Sigmoid colon (tissue), 7 donors: ENCODE measurements at places on chromosomes 7 and 10. TPM values are rescaled to one million over a fixed set of nuclear protein-coding genes. Genes with fewer than 3 reads are reported as not detected.
A peak's percentile ranks its signal among the peaks of the same experiment; 100 is the strongest.

The FRMPD2 gene
- not detected for total RNA-seq

The WBP1L gene
- 90.3 TPM for total RNA-seq

The CUBN gene
- 1.3 TPM for total RNA-seq

DNA sequence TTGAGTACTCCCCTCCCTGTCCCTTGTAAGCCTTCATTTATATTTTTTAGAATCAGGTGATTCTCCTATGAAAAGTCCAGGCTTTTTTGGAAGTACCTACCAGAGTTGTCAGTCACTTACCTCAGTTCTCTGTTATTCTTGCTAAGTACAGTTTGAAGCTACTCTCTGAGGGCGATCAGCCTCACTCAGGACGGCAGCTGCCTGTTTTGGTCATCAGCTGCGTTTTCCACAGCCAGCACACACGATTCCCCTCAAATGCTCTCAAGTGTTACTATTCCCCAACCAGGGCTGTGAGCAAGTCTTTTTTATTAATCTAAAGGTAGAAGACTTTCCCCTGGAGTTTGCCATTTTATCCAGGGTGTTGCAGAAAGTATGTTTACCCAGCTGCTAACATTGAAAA, 328.6 kb downstream of the SUGCT start:
- DNase-seq: no peak
- H3K4me1 ChIP-seq: peaks cover 32% of the 10 kb centered on the region
- no peak overlapping the region for H3K4me3 ChIP-seq
- no peaks in the 10 kb centered on the region for H3K27me3 ChIP-seq

DNA sequence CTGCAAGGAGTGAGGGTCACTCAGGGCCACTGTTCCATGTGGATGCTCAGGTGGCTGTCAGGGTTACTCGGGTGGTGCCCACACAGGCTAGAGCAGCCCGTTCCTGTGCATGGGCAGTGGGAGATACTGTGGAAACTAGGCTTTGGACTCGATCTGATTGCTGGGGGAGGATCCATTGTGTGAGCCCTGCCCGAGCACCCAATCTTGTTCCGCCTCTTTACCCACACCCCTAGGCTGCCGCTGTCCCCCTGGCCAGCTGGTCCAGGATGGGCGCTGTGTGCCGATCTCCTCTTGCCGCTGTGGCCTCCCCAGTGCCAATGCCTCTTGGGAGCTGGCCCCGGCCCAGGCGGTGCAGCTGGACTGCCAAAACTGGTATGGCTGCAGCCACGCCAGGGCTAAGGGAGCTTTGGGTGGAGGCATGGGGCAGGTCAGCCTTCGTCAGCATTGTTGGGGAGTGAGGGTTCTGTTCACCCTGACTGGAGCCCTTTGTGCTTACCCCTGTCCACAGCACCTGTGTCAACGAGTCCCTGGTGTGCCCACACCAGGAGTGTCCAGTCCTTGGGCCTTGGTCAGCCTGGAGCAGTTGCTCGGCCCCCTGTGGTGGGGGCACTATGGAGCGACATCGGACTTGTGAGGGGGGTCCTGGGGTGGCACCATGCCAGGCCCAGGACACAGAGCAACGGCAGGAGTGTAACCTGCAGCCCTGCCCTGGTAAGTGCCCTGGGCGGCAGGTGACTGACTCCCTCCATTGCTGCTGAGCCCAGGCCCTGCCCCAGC, 12.4 kb upstream of the ZNF862 start:
- H3K36me3 ChIP-seq: no peaks in the 10 kb centered on the region
- peaks cover 3% of the 10 kb centered on the region for H3K27me3 ChIP-seq
- no peak overlapping the region for H3K27ac ChIP-seq
- H3K4me1 ChIP-seq: no peaks in the 10 kb centered on the region
- H3K4me3 ChIP-seq: no peak overlapping the region

DNA sequence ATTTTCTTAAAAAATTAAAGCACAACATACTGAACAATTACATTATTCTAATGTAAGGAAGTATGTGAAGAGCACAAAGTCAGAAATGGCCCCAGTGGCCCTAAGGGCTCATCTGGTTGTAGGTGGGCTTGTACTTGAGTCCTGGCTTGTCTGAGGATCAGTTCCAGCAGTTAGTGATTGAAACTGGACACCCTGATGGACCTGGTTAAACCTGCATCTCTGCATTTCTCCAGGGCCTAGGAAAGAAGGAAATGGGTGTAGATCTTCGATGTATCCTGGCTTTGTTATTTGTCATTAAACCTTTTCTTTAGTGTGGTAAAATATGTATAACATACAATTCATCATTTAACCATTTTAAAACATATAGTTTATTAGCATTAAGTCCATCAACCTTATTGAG, 9.7 kb upstream of the AKR1C2 start:
- no peak overlapping the region for H3K4me3 ChIP-seq
- H3K27me3 ChIP-seq: no peaks in the 10 kb centered on the region
- H3K36me3 ChIP-seq: no peaks in the 10 kb centered on the region
- no peak overlapping the region for H3K27ac ChIP-seq
- H3K4me1 ChIP-seq: no peaks in the 10 kb centered on the region
- DNase-seq: no peak

- no peak overlapping the region for H3K27ac ChIP-seq
- no peak for DNase-seq
- H3K4me3 ChIP-seq: no peak overlapping the region
- no peaks in the 10 kb centered on the region for H3K36me3 ChIP-seq
- no peaks in the 10 kb centered on the region for H3K4me1 ChIP-seq
These were observed 9.9 kb upstream of the LIPM start for GRCh38 chr10:88792661-88793060.

- H3K36me3 ChIP-seq: no peaks in the 10 kb centered on the region
- peak; percentile 84 for DNase-seq
- H3K4me3 ChIP-seq: no peak overlapping the region
- H3K27ac ChIP-seq: no peak overlapping the region
- H3K4me1 ChIP-seq: no peaks in the 10 kb centered on the region
- no peaks in the 10 kb centered on the region for H3K27me3 ChIP-seq
These were observed 26.0 kb downstream of the ASB4 start for GRCh38 chr7:95511716-95512260.

DNA sequence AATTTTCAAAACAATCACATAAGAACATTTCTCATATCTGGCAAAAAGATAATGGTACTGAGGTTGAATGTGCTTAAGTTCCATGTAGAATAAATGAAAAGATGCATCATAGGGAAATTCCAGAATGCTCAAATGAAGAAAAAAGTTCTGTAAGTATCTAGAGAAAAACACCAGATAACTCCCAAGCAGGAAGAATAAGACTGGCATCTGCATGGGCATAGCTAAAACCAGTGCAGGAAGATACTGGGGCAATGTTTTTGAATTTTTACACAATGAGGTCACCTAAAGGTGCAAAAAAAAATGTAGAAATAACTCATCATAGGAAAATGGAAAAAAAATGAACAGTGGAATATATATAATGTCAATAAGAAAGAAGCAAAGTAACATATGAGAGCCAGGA, 275.2 kb downstream of the BAMBI start:
- no peaks in the 10 kb centered on the region for H3K27me3 ChIP-seq
- no peaks in the 10 kb centered on the region for H3K36me3 ChIP-seq
- no peak overlapping the region for H3K4me3 ChIP-seq
- no peak overlapping the region for H3K27ac ChIP-seq

GRCh38 chr7:100024020-100024619, 8.7 kb downstream of the ZKSCAN1 start:
- DNase-seq: no peak
- peaks cover 23% of the 10 kb centered on the region for H3K4me1 ChIP-seq
- no peaks in the 10 kb centered on the region for H3K27me3 ChIP-seq
- H3K36me3 ChIP-seq: peaks cover 69% of the 10 kb centered on the region

DNA sequence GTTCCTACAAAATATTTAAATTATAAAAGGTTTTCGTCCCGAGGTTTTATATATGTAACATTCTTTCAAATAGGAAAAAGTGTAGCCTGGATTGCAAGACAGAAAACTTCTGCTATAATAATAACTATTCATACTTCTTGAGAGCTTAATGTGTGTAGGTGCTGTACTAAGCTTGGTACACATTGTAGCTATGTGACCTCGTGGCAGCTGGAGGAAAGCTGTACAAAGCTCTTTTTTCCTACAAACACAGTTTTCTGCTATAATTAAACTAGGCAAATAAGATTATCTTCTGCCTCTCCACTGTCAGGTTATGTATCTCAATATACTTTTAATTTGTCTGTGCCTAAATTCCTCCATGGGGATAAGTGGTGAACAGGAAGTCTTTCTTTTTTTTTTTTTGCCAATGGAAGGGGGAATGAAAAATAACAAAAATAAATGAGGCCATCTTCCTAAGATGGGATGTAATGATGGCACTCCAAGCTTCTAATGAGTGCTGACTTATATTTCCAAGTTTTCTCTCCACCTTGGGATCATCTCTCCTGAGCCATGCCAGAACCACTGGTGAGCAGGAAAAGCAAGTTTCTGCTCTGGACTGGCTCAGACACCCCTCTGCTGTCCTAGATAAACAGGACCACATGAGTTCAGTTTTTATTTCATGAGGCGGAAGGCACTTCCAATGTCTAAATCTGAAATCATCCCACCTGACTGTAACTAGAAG, 9.9 kb downstream of the SGMS1 start:
- peaks cover 23% of the 10 kb centered on the region for H3K4me1 ChIP-seq
- H3K27ac ChIP-seq: no peak overlapping the region
- H3K4me3 ChIP-seq: no peak overlapping the region
- no peaks in the 10 kb centered on the region for H3K36me3 ChIP-seq

GRCh38 chr7:116633131-116633988, 38.6 kb upstream of the MET start:
- peaks cover 13% of the 10 kb centered on the region for H3K4me1 ChIP-seq
- H3K27ac ChIP-seq: no peak overlapping the region
- no peaks in the 10 kb centered on the region for H3K27me3 ChIP-seq
- H3K36me3 ChIP-seq: no peaks in the 10 kb centered on the region
- H3K4me3 ChIP-seq: no peak overlapping the region

- no peaks in the 10 kb centered on the region for H3K36me3 ChIP-seq
- H3K27me3 ChIP-seq: no peaks in the 10 kb centered on the region
- no peak overlapping the region for H3K27ac ChIP-seq
- no peaks in the 10 kb centered on the region for H3K4me1 ChIP-seq
These were observed 431.3 kb upstream of the ETV1 start for GRCh38 chr7:14420768-14421167.

DNA sequence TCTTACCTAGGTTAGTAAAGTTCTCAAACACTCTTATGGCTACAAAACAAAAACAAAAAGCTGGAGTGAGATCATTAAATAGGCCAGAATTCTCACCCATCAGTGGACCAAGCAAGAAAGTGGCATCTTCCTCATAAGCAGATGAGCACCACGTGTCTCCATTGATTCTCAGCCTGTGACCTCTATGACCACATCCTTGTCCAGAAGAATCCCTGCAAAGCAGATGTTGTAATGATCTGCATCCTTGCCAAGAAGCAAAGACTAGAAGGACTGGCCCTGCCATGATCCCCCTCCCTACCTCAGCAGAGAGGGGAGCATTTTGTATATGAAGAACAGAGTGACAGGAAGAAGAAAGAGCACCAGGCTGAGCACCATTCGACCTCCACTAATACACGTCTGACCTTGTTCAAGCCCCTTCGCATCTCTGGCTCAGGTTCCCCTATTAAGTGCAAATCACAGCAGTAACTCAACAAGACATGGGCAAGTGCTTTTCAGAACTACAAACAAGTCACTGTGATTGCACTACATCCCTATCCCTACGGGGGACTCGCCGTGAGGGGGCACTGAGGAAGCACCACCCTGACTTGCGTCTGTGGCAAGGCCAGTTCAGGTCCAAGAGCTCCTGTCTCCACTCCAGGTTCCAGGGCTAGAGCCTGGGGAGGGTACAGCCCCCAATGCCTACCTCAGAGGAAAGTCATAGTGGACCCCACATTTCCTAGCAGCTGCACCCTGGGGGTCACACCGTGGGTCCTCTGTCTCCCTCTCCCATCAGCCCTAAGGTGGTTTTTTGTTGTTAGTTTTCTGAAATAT, 22.2 kb upstream of the RASSF4 start:
- DNase-seq: peak; percentile 63
- H3K4me1 ChIP-seq: peaks cover 34% of the 10 kb centered on the region
- no peak overlapping the region for H3K27ac ChIP-seq
- H3K36me3 ChIP-seq: no peaks in the 10 kb centered on the region
- no peaks in the 10 kb centered on the region for H3K27me3 ChIP-seq
- H3K4me3 ChIP-seq: no peak overlapping the region

- H3K36me3 ChIP-seq: no peaks in the 10 kb centered on the region
- no peak for DNase-seq
- H3K4me1 ChIP-seq: peaks cover 5% of the 10 kb centered on the region
- no peak overlapping the region for H3K27ac ChIP-seq
- no peak overlapping the region for H3K4me3 ChIP-seq
These were observed 114.3 kb upstream of the ODAD2 start for GRCh38 chr10:28113202-28113601.

DNA sequence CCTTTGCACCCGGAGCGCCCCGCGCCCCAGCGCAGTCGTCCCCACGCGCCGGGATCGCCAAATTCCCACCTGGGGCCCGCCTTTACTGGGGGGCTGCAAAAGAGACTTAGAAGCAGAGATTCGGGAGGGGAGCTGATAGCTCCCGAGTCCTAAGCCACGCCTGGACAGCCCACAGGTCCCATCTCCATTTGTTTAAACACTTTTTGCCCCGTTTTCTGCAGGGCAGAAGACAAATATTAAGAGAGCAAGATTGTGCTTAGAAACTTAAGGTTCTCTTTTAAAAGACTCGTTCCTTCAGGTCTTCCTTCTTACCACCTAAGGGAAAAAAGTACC, 299.1 kb upstream of the NFE2L3 start:
- H3K27me3 ChIP-seq: no peaks in the 10 kb centered on the region
- no peaks in the 10 kb centered on the region for H3K4me1 ChIP-seq
- no peaks in the 10 kb centered on the region for H3K36me3 ChIP-seq
- peak overlapping the region; percentile 82 for H3K27ac ChIP-seq

- DNase-seq: no peak
- H3K36me3 ChIP-seq: no peaks in the 10 kb centered on the region
- H3K27me3 ChIP-seq: no peaks in the 10 kb centered on the region
- no peak overlapping the region for H3K4me3 ChIP-seq
- H3K27ac ChIP-seq: no peak overlapping the region
These were observed 666.0 kb upstream of the COBL start for GRCh38 chr7:51982653-51983052.

GRCh38 chr10:29205787-29206186, 83.1 kb upstream of the LYZL1 start:
- H3K27me3 ChIP-seq: no peaks in the 10 kb centered on the region
- H3K27ac ChIP-seq: no peak overlapping the region
- H3K36me3 ChIP-seq: no peaks in the 10 kb centered on the region

DNA sequence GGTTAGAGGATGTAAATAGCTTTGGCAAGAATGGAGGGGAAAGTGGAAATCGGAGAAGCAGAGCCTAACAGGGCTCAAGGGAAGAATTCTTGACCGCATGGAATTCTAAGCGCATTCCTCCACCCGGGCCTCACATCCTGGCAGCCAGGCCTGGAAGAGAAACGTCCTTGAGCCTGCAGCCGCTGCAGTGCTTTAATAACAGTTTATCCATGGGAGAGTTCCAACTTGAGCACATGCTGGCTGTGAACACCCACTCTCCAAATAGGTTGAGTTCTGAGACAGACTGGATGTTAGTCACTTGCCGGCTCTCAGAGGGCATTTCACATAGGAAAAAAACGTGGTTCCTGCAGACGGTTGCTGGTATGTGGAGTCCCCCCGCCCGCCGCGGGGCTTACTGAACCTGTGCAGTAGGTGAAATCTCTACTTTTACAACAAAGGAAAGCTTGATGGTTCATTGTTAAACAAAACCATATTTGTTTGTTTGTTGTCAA, 61.4 kb upstream of the STEAP1B start:
- H3K27me3 ChIP-seq: no peaks in the 10 kb centered on the region
- H3K36me3 ChIP-seq: no peaks in the 10 kb centered on the region
- no peak overlapping the region for H3K4me3 ChIP-seq
